ENCODE measurements at places on chromosomes 3 and 15.

DNA sequence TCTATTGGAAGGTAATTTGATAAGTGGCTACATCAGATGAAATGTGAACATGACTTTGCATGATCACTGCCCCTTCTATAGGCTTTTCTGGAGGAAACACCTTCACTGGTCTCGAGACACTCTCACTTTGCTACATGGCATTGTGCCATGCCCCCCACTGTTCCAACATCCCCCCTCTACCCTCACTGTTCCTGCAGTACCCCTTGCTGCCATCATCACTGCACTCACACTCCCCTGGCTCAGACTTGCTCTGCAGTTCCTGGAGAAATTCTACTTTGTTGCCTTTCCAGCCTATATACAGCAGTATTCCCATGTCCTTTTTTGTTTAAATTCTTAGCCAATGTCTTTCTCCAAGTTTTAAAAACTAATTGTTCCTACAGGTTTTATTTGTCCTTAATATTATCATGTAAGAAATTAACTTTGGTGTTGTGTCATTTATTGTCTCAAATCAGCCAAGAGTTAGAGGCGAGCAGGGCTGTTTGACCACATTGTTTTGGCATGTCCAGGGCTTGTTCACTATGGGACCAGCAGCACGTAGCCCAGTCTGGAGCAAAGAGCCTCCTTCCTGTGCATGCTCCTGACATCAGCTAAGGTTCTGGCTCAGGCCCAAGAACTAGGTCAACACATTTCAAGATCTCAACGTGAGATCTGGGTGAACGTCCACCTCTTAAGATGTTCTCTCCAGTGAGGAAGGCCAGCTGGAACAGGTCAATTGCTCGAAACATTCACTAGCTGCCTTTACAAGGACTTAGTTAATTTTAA is 246.4 kb downstream of the SLC9A9 start:
- DNase-seq: no peak

DNA sequence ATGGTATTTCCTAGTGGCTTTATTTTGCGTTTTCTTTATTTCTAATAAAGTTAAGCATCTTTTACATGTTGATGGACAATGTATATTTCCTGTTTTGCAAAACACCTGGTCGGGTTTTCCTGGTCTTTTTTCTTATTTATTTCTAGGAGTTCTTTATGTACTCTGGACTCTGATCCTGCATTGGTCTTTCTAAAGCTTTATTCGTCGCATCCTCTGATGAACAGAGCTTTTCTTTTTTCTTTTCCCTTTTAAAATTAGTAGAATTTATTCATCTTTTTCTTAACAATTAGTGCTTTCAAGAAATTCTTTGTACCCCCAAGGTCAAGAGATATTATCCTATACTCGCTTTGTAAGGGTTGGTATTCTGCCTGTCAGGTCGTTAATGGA is 32.2 kb downstream of the ZDHHC19 start:
- no peak for DNase-seq

DNA sequence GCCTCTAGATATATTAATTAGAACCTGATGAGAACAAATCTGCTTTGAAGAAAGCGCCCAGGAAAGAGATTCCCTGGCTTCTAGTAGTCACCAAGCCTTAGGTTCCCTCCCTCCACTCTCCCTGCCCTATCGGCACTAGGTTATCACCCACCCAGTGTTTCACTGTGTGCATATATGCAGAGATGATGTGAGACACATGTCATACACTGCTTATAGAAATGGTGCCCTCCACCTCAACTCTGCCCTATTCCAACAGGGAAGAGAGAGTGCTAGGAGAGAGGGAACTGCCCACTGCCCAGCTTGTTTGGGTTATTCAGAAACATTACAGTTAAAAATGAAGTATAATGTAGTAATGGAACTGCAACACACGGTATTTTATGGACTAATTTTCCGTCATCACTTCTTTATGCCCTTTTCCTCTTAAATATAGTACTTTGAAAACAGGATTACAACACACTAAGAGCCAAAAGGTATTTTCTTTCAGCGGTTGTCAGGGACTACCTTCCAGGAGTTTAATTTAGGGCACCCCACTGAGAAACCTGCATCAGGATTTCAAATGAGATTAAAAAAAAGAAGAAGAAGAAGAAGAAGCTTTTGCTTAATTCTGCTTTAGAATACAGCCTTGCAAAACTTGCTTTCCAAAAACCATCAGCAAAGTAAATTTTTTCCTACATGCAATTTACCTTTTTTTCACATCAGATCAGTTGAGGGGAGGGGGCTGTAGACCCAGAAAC is 55.3 kb downstream of the MEIS2 start:
- DNase-seq: no peak

GRCh38 chr15:98604983-98605382 is 43.4 kb upstream of the IGF1R start:
- DNase-seq: no peak

Data from NCI-H1048 (cell line).